ENCODE measurements at places on chromosomes 3 and 15.

- no peak for DNase-seq
Observed at GRCh38 chr15:79769069-79769481, 127.7 kb downstream of the MTHFS start.

DNA sequence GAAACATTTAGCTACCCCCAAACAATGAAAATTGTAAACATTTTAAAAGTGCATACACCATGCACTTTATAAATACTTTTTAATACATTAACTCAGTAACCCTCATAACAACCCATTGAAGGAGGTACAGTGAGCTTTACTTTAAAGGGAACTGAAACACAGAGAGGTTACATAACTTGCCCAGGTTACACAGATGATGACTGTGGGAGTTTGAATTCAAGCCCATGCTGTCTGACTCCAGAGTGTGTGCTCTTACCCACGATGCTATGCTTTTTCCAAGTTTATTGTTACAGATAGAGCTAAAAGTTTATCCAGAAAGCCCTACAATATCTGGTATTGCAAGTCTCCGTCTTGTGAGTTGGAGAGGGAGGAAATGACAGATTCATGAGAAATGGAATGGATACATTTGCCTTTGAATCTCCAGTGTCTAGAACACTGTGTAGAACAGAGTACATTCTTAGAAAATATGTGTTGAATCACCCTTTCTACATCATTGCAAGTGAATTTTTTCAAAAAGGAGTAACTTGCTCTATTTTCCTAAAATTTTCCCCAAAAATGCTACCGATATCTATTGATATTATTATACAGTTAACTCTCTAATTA, 428.3 kb downstream of the NAALADL2 start:
- no peak for DNase-seq

DNA sequence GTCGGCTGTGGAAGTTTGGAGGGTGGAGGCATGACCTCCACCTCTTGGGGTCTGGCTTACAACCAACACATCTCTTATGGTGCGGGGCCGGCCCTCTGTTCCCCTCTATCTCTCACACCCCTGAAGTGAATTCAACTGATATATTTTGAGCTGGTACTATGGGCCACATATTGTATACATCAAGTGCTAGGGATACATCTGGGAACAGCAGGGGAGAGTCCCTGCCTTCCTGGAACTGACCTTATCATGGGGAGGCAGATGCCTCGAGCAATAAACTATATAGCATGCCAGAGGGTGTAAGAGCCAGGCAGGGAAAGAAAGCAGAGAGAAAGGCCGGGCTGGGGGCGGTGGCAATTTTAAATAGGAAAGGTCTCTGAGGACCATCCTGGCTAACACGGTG, 60.4 kb upstream of the TRPM1 start:
- no peak for DNase-seq

DNA sequence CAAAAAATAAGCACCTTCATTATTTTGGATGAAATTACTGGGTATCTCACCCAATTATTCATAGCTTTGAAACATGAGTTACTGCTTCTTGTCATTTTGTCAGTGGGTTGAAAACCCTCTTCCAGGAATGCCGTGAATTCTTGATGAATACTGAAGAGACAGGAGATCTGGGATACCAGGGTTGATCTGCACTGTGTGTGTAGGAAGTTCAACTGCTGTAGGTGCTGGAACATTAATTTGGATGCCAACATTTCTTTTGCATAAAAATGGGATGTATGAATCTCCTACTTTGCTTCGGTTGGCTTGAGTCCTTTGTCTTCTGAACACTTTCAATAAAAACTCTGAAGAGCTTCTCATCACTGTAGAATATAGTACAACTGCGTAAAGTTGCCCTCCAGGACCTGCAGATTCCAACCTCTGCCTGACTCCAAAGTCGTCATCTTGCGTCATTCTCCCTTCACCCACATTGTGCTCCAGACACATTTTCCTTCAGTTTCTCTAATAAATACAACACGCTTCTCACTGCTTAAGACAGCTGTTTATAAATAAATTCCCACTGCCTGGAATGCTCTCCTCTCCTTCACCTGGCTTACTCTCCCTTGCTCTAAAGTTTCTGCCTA, 312.7 kb upstream of the TGFBR2 start:
- DNase-seq, result no peak

DNA sequence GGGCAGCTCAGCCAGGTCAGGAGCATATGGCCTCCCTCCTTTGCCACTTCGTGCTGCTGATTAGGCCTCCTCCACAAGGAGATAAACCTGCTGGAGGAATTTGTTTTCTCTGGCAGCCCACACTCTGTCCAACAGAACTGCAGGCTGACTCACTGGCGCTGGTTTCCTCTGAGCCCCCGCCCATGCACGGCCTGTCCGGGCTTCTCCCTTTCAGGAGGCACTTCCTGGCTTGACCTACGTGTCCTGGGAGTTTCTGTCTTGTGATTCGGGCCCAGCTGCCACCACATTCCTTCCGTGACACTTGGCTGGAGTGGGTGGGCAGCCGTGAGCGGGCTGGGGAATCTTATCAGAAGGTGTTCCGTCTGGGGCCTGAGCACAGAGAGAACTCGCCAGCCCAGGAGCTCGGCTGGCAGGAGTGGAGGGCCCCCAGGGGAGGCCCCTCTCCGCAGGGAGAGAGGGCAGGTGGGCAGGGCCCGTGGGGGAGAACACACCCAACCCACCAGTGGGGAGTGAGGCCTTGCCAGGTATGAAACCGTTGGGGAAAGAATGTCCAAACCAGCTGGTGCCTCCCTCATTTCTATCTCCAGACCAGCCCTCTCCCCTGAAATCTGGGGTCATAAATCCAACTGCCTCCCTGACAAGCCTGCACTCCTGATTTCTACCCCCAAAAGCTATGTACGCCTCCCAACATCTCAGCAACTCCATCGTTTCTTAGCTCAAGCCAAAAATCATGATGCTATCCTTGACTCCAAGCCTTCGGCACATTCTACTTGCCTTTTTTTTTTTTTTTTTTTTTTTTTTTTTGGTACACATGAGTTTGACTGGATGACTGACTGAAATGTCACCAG, 110.6 kb upstream of the MEF2A start:
- DNase-seq, result no peak

DNA sequence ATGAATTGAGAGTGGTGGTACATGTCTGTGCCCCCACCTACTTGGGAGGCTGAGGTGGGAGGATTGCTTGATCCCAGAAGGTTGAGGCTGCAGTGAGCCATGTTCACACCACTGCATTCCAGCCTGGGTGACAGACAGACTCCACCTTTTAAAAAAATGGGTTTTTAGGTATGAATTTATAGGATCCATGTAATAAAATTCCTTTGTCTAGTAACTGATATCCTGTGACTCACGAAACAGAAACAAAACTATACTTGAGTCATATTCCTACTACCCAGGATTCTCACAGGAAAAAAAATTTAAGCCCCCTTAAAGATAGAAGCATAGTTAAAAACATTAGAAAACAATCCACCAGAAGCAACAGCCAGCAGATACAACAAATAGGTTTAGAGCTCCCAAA, 10.0 kb upstream of the CRTC3 start:
- no peak for DNase-seq

- no peak for DNase-seq
Observed at GRCh38 chr15:36407647-36408046, 171.8 kb upstream of the CDIN1 start.

DNA sequence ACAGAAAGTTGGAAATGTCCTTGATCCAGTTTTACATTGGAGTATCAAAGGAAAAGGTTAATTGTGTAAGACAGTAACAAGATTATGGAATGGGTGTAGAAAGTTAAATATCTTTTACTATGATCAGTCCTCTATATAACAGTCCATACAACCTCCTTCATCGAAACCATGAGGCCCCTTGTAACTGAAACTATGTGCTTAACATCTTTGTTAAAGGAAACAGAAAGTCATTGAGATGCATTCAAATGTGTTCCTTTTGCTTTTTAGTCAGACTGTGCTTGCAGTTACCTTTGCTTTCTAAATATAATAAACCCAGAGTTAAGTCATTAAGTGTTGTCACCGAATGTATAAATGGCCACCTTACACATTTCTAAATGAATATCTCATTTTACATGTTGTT, 1298.5 kb downstream of the ROBO2 start:
- DNase-seq, result no peak

DNA sequence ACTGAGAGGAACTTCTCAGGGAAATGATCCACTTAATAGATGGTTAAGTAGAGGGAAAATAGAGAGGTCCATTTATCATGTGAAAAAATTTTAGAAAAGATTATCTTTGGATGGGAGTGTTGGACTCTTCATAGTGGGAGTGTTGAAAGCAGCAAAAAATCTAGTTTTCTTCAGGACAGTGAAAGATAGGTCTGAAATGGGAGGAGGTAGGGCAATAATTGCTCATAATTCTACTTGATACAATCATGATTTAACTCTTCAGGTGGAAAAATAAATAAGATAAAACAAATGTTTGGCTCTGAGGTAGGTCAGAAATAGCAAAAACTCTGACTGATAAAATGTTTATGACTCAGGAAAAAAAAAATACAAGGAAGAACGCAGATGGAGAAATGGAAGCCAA, 144.1 kb upstream of the DPH6 start:
- no peak for DNase-seq

GRCh38 chr3:43128464-43128863, 22.6 kb upstream of the POMGNT2 start:
- no peak for DNase-seq

DNA sequence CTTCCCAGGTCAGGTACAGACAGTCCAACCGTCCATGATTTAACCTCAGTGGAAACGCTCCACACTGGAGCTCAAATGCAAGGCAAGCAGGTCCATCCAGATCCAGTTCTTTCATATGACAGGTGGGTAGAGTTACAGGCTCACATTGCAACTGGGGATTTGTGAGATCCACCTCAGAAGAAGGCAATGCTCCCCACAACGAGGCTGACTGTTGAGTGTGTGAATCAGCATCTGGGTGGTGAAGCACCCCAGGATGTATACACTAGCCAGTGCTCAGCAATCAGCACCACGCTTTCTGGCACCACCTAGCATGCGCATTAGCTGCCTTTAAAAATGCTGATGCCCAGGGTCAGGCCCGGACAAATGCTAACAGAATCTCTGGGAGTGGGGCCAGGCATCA, 343.5 kb upstream of the ICE2 start:
- no peak for DNase-seq

- DNase-seq, result no peak
Observed at GRCh38 chr3:167653155-167653554, 587 bp downstream of the WDR49 start.

GRCh38 chr3:106034313-106034712, 165.5 kb upstream of the CBLB start:
- no peak for DNase-seq

DNA sequence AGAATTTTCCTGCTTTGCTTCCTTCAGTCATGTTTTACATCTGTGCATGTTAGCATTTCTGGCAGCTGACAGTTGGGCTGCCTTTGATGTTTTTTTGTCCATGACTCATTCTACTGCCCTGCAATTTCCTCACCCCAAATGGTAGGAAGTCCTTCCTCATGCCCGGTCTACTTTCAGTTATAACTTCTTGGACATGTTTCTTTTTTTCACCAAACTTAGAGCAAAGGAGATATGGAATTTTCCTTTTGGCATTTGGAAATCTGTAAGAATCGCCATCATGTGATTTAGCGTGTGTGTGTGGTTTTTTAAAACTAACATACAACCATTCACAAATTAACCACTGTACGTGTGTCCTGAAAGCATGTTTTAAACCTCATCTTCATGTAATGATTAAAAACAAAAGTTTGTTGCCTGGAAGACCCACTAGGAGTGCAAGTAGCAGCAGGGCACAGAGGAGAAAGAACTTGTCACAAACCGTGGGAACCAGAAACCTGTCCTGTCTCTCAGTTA, 430.7 kb upstream of the CFAP20DC start:
- DNase-seq, result no peak

DNA sequence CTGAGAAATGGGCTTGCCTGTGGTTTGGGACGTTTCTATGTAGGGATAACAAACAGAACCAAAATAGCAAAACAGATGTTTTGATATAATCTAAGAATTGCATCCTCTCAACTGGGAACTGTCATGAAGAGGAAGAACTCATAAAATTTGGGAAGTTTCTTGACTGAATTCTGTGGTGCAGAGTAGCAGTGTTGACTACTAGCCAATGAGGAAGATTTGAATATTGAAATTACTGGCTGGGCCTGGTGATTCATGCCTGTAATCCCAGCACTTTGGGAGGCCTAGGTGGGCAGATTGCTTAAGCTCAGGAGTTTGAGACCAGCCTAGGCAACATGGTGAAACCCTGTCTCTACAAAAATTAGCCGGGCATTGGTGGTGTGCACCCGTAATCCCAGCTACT, 42.2 kb downstream of the ZNF609 start:
- no peak for DNase-seq

DNA sequence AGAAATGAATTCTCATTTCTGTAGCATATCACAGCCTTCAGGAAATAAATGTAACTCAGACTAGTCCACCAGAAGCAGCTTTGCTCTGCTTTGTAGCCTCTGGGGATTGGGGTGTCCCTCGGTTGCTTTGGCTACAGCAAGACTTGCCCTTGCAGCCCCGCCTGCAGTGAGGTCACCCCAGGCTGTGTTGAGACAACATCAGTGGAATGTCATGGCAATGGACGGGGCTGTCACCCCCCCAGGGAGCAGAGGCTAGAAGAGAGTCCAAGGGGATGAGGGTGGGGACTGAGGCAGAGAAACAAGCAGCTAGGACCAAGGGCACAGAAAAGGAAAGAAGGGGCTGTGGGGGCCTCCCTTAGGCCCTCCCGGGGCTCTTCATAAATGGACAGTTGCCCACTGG, 854 bp downstream of the CLEC3B start:
- DNase-seq, result no peak
